ENCODE measurements at places on chromosomes 2 and 18.

DNA sequence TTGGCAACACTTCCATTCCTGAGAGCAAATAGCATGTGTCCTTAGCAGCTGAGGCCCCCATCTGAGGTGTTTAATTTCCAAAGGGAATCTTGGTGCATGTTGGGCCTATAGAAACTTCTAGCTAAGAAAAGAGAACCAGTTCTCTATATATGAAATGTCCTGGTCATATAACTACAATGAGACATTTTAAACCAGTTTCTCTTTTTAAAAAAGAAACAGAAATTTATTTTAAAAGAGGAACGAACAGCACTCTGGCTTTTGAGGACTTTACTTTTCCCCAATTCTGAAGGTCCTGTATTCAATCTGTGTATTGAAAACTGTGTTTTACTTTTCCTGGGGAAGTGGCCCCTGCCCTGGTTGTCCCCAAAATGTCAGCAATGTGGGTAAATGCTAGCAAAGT lies 309.5 kb upstream of the STON1 start:
- DNase-seq, result no peak

- DNase-seq, result no peak
Measured at GRCh38 chr2:206323486-206323885, 49.0 kb downstream of the ZDBF2 start.

GRCh38 chr2:44715671-44716081 lies 225.8 kb upstream of the SIX3 start:
- DNase-seq, result peak; percentile 57

GRCh38 chr2:53275743-53276142 lies 491.9 kb upstream of the CHAC2 start:
- DNase-seq, result no peak

DNA sequence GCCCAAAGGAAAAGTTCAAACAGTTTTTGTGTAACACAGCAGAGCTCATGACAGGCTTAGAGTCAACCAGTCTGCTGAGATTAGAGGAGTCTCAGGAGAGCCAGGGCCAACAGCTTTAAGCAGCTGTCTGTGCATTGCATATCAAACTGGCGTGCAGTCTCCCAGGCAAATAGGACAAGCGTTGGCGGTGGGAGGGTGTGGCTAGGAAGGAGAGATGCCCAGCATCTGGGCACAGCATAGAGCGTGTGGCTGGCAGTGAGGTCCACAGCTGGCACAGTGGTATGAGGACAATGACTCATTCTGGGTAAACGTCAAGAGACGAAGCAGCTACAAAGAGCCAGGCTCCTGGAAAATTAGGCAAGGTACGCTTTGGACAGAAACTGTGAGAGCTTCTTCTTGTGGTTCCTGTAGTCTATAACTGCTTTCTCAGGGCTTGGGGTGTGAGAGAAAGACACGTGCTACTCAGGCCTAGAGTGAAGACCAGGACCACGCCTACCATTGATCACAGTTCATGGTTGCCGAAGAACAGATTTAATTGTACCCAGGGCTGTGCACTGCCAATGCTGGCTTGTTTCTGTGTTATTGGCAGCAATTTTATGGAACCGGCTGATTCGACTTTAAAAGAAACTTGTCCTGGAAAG lies 14.8 kb downstream of the ZAP70 start:
- peak; percentile 84 for DNase-seq

DNA sequence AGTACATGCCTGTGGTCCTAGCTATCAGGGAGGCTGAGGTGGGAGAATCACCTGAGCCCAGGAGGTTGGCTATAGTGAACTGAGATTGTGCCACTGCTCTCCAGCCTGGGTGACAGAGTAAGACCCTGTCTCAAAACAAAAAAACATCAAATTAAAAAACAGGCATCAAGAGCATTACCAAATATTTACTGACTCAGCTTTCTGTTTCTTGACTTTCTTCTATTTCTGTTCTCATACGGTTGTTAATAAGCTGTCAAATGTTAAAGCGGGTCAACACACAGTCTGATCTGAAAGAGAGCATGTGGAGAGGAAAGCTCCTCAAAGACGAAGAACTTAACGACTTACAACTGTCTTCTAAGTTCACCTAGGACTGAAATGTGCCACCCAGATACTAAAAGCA lies 59.0 kb downstream of the ITGB1BP1 start:
- DNase-seq, result no peak

DNA sequence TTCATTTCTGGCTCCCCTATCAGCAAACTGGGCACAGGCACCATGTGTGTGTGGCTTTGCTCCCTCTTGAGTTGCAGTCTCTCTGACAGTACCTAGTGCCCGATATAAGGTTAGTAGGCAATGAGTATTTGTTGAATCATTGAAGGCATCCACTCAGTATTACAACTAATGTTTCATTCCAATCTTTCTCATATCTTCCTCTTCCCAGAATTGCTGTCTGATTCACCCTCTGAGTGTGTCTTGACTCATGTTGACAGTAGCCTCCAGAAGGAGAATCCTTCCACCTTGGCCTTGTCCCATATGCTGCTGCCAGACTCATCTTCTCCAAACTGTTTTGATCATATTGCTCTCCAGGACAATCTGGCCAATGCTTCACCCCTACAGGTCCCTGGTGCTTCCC lies 202.5 kb downstream of the LRRTM1 start:
- no peak for DNase-seq

DNA sequence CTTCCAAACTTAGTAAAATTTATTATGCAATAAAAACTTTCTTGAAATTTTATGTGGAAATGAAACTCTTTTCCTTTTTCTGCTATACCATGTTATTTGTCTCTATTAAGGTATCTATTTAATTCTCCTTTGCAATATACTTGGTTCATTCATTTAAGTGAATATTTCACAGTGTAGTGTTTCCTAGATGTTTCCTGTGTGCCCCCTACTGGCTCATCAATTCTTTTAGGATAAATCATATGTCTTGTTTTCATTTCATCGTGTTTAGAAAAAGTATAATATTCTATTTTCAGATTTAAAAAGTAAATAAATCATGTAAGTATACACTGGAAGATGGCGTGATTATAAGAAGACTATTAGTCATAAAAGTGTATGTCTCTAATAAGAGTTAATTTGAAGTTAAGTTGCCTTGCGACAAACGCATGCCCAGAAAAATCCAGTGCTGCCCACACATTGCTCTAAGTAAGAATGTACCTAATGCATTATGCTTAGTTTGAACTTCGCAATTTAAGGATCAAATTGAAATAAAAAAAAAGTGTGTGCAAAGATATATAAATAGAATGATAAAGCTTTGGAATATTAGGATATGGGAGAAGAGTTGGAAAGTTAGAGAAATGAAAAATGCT lies 525.4 kb downstream of the KCNJ3 start:
- DNase-seq, result no peak

DNA sequence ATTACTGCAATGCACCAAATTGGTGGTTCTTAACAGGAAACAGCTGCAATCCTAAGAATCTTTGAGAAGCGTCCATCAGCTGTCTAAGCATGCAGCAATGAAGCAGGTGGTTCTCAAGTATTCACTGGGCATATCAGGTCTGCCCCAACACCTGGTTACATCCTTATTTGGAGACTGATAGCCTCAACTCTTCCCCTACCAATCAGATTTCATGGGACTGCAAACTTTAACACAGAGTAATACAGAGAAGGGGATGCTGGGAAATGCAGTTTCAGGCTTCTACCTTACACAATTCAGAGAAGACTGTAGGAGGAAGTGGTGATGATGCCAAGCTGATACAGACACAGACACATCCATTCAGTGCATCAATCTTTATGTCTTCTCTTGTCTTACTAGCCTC lies 240.5 kb downstream of the BCL2 start:
- DNase-seq, result no peak

GRCh38 chr18:76451396-76452331 lies 43.4 kb downstream of the ZNF516 start:
- DNase-seq, result peak; percentile 50

DNA sequence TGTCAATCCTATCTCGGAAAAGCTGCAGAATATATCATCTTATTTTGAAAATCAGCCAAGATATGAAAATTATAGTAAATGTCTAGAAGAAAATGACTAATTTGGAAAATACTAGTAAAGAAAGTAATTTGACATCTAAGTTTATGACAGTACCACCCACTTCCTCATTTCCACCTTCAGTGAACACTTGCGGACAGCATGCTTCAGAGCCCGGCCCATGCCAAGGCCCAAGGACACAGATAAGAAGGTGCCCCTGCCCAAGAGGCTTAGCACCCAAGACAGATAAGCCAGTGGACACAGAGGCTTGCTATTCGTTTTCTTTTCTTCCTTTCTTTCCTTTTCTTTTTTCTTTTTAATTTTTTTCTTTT lies 4.8 kb upstream of the KCNG2 start:
- no peak for DNase-seq

DNA sequence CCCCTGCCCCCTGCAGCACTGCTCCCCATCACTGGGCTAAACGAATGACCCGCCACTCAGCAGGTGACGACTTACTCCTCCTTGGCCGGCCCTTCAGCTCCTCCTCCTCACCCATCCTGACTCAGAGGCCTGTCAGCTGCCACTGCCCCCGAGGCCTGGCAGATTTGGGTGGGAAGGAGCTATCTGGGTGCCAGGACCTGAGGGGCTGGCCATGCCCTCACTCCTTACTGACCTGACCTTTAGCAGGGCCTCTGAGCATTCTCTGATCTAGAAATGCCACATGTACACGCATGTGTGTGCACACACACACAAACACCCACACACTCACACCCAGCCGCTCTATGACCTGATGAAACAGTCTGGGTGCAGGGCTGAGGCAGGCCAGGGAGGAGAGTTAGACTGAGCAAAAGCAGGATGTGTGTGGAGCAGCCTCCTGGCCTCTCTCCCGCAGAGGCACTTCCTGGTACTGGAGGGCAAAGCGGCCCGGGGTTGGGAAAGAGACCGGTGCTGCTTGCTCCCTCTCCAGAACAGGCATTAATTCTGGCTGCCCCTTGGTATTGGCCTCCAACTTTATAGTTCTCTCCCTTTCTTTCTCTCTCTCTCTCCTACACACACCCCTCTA lies 68.0 kb downstream of the ZFP36L2 start:
- no peak for DNase-seq

DNA sequence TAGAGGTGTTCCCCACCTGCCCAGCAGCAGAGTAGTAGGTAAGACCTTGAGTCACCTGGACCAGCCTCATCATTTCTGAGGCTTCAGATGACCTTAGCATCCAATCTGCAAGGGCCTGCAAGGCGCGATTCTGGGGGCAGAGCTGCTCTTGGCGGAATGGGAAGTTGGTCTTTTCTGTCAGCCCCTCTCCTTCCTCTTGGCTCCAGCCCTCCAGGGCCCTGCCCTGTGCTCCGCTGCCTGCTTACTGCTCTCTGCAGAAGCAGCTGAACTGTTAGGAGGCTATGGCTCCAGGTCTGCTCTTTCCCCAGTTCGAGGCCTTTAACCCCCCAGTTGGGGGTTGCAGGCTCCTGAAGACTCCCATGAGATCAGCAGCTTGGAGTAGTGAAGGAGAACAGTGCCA lies 96.1 kb upstream of the MCFD2 start:
- DNase-seq, result no peak

DNA sequence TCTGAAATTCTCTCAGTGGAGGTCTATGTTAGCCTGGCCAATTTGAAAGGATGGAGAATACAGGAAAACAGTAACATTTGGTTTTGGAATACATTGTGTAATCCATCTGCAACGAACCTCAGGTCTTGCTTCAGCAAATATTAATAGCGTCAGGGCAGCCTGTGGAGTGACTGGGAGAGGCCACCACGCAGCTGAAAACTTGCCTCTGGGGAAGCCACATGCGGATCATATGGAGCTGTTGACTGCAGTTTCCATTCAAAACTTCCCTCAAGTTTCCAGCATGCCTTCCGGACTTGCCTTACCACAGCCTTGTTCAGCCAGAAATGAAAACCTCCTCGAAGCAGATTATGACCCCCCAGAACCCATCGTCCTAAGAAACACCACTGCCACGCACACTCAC lies 25.7 kb downstream of the BCL11A start:
- no peak for DNase-seq

DNA sequence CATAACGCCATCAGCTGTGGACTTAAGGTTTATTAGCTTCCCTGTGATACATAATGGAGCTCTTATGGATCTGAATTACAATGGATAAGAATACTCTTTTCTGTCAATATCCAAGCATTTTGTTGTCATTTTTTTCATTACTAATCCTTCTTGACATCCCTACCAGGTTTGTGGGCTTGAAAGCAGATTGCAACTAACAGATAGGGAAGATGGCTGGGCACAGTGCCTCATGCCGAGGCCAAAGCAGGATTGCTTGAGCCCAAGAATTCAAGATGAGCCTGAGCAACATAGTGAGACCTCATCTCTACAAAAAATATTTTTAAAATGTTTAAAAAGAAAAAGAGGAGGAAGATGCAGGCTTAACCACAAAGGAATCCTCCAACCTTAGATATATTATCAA lies 42.4 kb downstream of the ASXL2 start:
- DNase-seq, result no peak

GRCh38 chr2:36140391-36140790 lies 215.2 kb upstream of the CRIM1 start:
- no peak for DNase-seq

DNA sequence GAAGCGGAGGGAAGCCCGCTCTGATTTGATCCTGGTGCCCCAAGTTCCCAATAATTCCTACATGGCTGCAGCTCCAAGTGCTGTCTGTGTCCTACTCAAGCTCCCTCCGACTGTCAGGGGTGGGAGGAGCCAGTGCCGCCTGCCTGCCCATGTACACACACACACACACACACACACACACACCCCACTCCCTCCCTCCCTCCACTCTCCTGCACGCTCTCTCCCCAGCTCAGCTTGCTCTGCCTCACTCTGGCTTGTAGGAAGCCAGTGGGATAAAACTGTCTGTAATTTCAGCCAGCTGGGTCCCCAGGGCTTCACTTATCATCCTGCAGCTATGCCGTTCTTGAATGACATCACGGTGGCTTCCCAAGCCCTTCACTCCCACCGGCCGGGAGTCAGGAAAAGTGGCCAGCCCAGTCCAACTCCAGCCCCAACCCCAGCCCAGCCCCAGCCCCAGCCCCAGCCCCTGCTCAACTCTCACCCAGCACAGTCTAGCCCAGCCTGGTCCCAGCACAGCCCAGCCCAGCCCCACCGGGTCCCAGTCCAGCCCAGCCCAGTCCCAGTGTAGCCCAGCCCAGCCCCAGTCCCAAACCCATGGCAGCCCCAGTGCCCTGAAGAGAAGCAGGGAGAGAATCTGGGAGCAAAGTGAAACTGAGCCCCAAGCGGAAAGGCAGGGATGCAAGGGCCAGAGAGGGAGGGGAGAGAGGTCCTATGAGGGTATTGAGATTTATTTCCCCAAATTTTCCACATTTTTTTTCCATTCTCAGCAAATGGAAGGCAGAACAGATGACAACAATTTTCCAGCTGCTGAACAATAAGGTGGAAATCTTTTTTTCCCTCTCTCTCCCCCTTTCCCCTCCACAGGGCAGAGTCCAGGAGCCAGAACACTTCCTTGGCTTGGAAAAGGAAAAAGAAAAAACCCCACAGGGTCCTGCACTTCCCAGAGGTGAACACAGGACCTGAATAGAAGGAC lies 144.0 kb downstream of the TNS1 start:
- peak; percentile 89 for DNase-seq

- DNase-seq, result no peak
Measured at GRCh38 chr18:22703883-22704585, 229.1 kb upstream of the RBBP8 start.

DNA sequence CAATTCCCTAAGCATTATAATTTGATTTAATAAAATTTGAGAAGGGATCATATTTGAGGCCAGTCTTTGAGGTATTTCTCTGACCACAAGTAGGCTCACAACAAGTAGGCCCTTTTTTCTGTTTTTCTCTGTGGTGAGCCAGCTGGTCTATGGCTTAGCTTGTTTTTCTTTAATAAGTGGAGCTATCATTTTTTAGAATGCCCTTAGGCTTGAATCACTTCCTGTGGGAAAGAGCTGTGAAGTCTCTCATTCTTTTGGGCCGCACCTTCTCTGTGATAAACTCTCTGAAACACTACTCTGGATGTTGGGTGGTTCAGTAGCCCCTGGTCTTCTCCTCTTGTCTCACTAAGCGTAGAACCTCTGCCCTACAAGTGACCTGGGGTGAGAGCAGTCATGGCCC lies 235.9 kb downstream of the SUCLG1 start:
- no peak for DNase-seq

Measured in WERI-Rb-1 (cell line).